GM23248 (cell line): ENCODE measurements at places on chromosomes 5 and 9.

- DNase-seq, result peak; percentile 67
Observed at GRCh38 chr5:2038321-2039179, 155.8 kb upstream of the IRX4 start.

- no peak for DNase-seq
Observed at GRCh38 chr5:109163336-109163735, 246.4 kb downstream of the PJA2 start.

DNA sequence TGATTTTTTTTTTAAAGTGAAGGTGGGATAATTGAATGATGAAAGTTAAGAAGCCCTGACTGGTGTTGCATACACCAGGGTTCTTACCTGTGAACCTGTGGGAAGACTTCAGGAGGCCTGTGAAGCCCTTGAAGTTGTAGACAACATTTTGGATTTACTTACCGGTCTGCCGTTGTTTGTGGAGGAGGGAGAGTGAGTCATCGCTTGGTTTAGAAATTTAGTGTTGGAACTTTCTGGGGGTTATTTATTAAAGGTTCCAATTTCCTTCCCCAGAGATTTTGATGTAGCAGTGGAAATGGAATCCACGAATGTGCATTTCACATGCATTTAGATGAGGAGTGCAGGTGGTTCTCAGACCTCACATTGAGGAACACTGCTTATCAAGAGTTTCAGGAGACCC lies 49.6 kb downstream of the ARHGAP26 start:
- peak; percentile 64 for DNase-seq

- no peak for DNase-seq
Observed at GRCh38 chr5:133309166-133309795, 257.5 kb downstream of the HSPA4 start.

- peak; percentile 93 for DNase-seq
Observed at GRCh38 chr9:134551644-134552348, 89.8 kb upstream of the COL5A1 start.

DNA sequence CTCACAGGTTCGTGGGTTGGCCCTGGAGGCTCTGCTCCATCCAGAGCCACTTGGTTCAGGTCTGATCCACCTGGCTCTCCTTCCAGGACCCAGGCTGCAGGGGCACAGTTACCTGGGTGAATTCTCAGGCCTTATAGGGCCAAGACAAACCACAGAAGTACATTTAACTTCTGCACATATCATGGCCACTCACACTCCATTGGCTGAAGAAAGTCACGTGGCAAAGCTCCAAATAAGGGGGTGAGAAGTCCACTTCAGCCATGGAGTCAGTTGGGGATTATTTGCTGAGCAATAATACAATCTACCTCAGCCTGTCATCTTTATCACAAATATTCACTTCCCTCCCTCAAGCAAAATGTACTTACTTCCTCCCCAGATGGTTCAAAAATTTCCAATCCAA lies 83.6 kb downstream of the MACROH2A1 start:
- no peak for DNase-seq

DNA sequence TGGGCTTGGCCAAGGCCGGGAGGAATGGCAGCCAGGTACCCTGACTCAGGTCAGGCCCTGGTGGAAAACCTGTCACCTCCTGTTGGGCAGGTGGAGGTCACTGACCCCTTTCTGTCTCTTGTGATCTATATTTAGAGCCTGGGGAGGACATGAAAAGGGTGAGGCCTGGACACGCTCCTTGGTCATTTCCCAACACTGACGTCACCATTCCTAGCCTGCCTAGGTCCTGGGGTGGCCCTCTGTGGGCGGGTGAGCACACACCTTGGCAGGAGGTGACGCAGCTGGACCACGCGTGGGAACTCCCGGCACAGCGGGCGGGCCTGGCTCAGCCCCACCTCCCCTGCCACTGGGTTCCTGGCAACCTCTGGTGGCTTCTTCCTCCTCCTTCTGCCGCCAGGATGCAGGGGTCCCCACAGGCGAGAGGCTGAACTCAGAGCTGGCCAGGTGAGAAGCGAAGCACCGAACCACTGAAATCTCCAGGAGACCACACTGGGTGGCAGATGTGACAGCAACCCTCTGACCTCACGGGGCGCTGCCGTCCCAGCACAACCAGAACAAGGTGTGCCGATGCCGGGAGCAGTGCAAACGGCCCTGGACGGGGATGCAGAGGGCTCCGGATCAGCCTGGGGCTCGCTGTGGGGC lies 6.4 kb upstream of the RALGDS start:
- peak; percentile 55 for DNase-seq

DNA sequence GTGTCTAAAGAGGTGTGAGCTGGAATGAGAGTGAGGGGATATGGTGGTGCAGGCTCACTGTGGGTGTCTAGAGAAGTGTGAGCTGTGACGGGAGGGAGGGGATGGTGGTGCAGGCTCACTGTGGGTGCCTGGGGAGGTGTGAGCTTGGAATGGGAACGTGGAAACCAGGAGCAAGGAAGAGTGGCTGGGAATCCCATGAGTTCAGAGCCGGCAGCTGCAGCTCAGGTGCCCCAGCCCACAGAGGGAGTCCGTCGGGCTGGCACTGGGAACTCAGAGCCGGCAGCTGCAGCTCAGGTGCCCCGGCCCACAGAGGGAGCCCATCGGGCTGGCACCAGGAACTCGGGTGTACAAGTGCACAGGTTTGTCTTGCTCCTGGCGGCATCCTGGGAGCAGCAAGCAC lies 45.6 kb downstream of the IRX2 start:
- no peak for DNase-seq

DNA sequence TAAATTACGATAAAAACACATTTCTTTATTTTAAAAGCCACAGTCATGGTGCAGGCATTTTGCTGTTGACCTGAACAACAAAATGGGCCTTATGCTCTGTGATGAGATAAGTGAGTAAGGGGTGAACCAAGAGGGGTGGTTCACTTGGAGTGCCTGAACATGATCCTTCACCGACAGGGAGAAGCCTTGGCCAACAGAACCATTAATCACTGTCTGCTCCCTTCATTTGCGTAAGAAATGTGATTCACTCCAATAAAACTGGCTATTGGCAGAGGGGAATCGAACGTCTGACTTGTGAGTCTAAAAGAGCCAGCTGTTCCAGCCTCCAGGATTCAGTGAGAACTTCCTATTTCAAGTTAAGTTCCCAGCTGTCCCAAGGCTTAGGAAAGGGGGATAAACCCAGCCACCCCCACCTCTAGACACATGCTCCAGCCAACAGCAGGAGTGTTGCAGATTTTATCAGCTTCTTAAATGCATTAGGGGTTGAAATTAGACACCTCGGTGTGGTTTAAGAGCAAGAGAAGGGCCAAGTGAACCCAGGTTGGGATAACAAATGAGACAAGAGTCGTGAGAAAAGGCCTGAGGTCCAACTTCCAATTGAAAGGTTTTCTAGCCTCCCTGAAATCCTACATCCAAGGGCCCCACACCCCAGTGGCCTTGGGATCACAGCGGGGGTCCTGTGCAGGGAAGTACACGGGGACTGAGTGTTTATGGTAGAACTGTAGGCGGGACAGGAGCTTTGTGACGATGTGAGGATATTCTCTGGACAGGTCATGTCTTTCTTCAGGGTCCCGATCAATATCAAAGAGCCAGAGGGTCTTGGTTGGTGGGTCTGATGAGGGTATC lies 131.4 kb upstream of the LHFPL2 start:
- DNase-seq, result peak; percentile 72

- peak; percentile 99 for DNase-seq
Observed at GRCh38 chr5:172133359-172134029, 54.5 kb downstream of the STK10 start.

DNA sequence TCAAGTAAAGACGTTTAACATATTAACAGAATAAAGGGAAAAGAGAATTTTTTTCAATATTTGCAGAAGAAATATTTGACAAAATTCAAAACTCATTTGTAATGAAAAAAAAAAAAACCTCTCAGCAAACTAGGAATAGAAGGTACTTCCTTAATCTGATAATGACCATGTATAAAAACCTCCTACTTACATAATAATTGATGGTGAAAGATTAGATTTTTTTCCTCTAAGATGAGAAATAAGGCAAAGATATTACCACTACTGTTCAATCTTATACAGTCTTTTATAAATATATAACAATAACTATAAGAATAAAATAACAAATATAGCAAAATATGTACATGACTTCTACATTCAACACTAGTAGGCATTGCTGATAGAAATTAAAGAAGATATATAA lies 424.6 kb upstream of the KLF4 start:
- no peak for DNase-seq

GRCh38 chr9:26949637-26950069 lies 2.6 kb upstream of the PLAA start:
- DNase-seq, result peak; percentile 33

DNA sequence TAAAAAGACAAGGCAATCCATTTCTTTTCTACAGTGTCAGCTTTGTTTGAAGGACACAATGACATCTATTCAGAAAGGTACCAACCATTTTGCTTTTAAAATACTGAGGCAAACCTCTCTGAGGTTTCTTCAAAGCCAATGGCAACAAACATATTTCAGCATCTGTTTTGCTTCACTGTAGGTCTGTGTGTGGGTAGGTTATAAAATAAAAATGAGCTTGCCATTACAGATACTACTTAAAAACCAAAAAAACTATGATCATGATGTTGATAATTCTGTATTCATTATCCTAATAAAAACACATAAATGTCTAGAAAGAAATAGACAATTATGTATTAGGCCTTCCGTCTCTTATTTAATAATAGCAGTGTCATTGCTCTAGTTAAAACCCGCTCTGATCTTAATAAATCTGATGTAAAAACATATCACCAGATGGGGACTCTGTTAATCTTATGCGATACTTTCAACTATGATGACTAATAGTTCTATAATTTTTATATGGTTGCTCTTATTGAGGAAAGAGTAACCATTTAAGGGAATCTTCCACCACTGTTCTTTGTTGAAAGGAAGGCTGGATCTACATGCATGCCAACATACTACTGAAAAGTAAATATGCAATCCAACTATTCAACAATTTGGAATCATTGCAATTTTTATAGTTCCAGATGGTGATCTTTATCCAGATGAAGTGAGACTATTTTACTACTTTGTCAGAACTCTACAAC lies 647.2 kb downstream of the PDE4D start:
- no peak for DNase-seq

GRCh38 chr9:135864447-135865049 lies 42.8 kb downstream of the CAMSAP1 start:
- DNase-seq, result peak; percentile 66

DNA sequence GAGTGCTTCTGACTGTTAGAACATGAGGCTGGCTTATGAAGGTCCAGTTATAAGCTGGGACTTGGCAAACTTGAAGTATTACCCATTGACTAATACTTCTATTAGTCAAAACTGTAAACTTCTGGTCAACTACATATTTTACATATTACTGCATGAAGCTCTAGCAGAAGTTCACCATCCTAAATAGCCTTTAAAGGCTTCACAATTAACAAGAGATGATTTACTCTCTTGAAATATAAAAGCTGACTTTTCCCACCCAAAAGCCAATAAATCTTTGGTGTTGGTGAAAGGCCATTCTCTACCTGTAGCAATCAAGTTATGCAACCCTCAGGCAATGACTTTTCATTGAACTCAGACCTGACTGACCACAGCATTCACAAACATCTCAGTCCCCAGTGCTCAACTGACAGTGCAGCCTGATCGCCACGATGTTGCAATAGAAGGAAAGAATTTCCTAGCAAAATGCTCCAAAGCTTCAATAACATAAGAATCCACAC lies 345.6 kb downstream of the EBF1 start:
- DNase-seq, result peak; percentile 95

DNA sequence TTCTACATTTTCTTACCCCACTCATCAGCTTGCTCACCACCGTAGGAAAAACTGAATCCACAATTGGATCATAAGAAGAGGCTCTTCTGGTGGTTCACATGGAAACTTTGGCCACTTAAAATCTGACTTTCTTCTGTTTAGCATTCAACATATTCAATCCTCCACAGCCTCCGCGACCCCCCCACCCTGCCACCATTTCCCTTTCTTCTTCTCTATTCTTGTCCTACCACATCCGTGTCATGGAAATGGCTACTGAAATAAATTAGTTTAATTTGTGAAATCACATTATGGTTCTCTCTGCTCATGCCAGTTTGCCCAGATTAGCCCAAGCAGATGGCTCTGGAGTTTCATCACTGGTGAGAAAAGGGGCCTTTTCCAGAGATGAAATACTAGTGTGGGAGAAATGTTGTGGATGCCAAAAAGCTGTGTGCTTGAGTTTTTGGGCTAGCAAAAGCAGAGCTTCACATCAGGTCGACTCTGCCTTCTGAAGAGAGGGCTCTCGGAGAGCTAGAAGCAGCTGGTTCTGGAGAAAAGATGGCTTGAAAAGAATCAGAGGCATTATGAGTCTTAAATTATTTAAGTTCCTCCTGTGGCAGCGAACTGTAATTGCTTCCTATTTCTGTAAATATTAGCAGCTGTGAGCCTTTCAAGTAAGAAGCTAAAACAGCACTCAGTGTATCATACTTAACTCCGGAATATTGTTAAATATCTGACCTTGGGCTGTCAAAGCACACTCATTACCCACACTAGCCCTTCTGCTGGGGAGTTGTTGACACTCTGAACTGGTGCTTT lies 107.1 kb downstream of the MAT2B start:
- DNase-seq, result no peak

- DNase-seq, result no peak
Observed at GRCh38 chr5:139212486-139212885, 14.3 kb upstream of the SIL1 start.

DNA sequence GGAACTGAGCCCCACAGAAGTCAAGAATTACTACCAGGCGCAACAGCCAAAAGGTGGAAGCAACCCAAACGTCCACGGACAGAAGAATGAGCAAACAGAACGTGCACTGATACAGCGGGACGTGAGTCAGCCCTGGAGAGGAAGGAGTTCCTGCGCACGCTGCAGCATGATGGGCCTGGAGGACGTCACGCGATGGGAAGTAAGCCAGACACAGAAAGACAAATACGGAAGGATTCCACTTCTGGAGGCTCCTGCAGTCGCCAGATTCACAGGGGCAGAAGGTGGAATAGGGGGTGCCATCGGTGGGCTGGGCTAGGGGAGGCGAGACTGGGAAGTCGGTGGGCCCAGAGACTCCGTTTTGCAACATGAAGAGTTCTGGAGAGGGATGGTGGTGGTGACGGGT lies 80.3 kb upstream of the PHYKPL start:
- DNase-seq, result no peak

GRCh38 chr9:88923092-88923491 lies 68.2 kb upstream of the S1PR3 start:
- DNase-seq, result no peak

GRCh38 chr9:7266911-7267595 lies 509.3 kb downstream of the KDM4C start:
- no peak for DNase-seq

- no peak for DNase-seq
Observed at GRCh38 chr9:111630182-111630963, 761 bp upstream of the DNAJC25 start.

DNA sequence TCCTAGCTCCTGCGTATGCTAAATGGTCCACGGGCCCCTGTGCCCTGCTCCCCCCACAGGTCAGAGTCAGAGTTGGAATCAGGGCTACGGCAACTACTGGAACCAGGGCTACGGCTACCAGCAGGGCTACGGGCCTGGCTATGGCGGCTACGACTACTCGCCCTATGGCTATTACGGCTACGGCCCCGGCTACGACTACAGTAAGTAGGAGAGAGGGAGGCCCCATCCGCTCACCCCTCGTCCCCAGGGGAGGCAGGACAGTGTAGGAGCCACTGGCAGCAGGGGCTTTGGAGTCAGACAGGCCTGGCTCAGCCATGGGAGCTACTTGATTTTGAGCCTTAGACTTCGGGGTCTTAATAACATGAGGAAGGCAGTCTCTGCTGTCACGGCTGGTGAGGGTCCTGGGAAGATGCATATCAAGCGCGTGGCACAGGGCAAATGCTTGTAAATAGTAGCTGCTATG lies 5.8 kb downstream of the HNRNPAB start:
- DNase-seq, result no peak
